Hippocampal formation (tissue), 2 donors: ENCODE measurements at places on chromosomes 13 and 19.
A peak's percentile ranks its signal among the peaks of the same experiment; 100 is the strongest.

GRCh38 chr19:9931629-9932028, 4.7 kb downstream of the OLFM2 start:
- no peak for DNase-seq

DNA sequence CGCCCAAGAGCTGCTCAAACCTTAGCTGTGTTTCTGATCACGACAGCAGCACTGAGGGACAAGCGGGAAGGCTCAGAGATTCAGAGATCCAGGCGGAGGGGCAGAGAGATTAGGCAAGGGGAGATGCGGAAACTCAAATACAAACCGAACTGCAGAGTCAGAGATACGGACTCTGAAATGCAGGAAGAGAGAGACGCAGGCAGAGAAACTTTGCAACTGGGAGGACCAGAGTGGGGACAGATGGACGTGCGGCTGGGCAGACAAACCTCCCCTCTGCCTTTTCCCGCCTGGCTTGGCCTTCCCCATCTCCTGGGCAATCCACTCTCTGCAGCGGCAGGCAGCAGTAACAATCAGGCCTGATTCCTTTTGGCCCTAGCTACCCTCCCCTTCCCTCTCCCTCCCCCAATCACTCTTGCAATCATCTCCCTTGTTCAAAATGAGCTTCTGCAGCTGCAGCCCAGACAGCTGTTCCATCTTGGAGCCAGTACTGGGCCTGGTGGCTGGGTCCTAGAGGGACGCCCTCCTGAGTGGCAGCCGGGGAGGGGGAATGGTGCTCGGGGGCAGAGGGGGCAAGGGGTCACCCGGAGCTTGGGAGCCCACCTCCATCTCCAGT, 29.7 kb downstream of the OLFM2 start:
- no peak for DNase-seq

DNA sequence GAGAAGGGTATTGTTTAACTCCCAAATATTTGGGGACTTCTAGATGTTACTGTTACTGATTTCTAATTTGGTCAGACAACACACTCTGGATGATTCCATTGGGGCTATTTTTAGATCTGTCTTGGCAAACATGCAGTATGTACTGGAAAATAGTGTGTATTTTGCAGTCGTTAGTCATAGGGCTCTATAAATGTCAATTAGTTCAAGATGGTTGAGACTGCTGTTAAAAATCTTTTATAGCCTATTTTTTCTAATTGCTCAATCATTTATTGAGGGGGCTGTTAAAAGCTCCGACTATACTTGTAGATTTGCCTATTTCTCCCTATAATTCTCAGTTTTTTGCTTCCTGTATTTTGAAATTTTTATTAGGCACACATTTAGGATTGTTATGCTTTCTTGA, 31.4 kb downstream of the PPP5C start:
- DNase-seq: no peak

GRCh38 chr13:61774903-61775302, 359.3 kb upstream of the PCDH20 start:
- peak; percentile 90 for DNase-seq

DNA sequence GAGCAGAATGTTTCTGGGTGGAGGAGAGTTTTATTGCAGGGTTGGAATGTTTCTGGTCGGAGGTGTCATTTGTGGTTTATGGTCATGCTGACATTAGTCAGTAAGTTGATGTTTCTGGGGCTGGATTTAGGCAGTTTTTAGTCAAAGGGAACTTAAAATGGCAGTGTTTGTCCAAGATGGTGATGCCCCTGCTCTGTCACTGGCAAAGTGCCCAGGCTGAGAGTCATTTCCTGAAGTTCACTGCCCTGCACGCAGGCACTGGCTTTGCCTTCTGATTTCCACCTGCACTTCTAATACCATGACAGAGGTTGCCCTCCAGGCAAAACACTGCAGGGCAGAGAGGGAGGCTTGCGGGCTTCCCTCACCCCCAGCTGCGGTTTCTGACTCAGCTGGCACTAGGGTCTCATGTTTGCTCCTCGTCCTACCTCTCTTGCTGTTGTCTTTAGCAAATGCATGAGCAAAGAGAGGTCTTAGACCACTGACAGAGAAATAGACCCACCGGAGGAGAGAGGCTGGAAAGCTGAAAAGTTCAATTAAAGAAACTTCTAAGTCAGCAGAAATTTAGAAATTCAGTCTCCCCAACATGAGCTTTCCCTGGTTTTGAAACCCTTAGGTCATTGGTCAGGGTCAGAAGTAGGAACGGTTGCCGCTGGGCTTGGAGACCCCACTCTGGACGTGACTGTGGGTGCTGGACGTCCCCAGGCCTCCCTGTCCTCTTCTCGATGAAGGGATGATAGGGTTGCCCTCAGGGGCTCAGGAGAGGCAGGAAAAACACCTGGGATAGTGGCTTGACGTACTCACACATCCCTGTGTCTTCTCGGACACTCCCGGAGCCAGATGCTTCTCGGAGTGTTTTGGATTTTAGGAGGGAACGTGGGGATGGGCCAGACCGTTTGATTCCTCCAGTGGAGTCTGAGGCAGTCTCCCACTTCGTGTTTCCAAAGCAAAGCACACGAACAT, 26.3 kb downstream of the TMEM255B start:
- no peak for DNase-seq

DNA sequence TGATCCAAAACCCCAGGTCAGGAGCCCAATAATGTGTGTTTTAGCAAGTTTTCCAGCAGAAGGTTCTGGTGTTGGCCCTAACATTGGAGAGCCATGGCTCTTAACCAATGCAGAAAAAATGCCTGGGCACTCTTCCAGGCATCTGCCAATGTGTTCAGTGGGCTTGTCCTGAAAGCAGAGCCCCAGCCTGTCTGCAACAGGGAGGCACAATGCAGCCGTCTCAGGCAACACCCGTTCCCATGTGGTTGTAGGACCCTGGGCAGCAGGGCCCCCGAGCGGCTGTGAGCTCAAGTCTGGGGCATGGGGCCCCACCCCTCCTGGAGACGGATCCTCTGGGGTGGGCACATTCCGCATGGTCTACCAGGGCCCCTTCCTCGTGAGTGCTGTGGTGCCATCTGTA, 58.1 kb upstream of the SIAH3 start:
- DNase-seq: no peak

DNA sequence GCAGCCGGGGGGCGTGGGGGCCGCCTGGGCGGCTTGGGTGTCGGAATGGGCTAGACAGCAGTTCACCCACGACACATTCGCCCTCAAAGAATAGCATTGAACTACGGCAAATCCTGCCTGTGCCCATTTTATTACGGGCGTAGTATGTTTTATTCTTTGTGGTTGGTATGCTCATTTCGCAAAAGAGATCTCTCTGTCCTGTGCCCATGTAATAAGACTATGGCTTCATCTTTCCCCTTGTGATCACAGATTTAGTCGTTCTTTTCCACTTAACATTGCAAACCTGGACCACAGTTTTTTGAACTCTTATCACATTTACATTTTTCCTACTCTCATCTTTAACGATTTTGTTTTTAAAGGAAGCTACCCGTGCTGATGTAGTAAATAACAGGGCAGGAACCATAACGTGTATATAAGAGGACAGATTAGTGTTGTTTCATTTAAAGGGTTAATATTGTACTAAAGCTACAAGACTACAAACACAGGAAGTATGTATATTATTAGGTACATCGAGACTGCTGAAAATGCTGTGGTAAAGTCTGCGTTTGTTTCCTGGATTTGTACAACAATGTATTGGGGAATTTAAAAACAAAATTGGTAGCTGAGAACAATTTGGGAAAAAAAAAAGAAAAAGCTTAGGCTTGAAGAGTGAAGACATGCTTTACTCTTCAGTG, 3.2 kb upstream of the MYCBP2 start:
- no peak for DNase-seq

- DNase-seq: no peak
Measured at GRCh38 chr13:20191311-20192157, 1.2 kb downstream of the GJB2 start.
